ENCODE measurements at places on chromosomes 7 and 10. TPM values are rescaled to one million over a fixed set of nuclear protein-coding genes. Genes with fewer than 3 reads are reported as not detected.

Gene EGR2
- polyA plus RNA-seq = 5.4 TPM

Gene HPS1
- polyA plus RNA-seq = 76.5 TPM

Gene GPRIN2
- polyA plus RNA-seq = 25.1 TPM

Gene TCF7L2
- 16.2 TPM for polyA plus RNA-seq

Gene MYL10
- polyA plus RNA-seq = not detected

GRCh38 chr10:55233505-55233904 lies 432.5 kb upstream of the PCDH15 start:
- no peak for DNase-seq

DNA sequence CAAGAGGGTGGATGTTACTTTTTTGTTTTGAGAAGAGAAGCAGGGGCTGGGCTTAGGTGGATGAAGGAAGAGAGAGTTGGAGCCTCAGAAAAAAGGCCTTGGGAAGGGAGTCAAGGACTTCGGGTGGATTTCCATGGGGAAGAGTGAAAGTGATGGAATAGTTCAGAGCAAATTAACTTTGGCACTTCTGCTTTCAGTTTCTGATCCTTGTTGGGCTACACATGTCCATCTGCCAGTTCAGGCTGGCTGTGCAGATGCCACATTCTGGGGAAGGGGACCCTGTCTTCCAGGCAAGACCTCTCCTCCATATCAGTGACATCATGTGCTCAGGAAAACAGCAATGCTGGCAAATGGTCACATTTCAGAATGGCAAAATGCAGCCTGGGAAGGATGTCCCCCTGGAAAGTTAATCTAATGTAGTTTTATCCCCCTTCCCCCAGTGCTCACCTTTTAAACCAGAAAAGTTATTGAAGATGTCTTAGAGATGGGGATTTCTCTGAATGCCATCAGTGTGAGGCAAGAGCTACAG lies 86.0 kb downstream of the WDFY4 start:
- no peak for DNase-seq

DNA sequence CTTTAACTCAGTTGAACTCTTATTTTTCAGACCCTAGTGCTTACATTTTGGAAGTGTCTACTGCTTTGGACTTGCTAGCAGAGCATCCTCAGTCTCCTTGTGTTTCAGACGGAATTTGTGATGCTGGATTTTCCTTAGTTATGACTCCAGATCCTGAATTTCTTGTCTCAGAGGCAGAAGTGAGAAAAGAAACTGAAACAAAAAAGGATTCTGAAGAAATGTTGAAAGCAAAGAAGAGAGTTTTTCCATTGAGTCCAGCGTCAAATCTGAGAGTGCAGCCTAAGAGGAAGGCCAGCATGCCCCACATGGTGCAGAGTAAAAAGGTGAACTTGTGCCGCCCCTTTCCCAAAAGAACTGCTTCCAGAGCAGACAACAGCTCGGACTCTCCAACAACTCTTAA lies 46.1 kb downstream of the TASOR2 start:
- DNase-seq = no peak

DNA sequence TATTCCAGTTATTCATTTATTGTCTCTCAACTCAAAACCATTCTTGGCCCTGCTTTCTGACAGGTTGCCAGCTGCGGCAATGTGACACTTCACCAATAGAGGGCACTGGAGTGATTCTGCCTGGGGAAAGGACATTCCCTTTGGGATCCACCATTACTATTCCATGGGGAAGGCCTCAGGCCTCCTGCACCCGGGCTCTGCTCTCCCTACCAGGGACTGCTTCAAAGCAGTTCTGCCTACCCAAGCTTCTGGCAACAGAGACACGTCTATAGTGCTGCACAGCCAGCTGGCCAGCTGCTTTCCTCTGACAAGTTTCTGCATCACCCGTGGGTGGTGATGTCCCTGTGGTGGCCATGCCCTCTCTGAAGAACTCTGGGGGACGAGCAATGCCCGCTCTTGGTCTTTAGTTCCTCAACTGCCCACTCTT lies 163.8 kb downstream of the ELMO1 start:
- peak; percentile 27 for DNase-seq

DNA sequence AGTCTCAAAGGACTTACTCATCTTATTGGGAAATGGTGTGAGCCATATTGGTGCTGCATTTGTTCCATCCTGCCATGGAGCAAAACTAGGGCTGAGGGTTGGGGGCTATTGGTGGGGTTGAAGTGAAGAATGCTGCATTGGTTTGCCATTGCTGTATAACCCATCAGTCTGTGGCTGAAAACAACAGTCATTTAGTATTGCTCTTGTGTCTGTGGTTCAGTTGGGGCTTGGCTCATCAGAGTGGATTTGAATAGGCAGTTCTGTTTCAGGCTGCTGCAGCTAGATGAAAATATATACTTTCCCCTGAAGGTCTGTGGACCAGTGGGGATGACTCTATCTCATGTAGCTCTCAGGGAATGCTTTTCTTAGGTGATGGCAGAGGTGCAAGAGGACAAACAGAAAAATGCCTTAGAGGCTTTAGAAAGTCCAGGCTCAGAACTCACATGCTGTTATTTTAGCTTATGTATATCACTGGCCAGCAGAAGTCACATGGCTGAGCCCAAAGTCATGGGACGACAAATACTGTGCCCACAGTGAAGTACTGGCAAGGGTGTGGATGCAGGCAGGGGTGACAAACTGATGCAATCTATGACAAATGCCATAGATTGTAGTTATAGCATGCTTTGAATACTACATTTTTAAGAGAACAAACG lies 15.2 kb upstream of the EXOC6 start:
- no peak for DNase-seq

GRCh38 chr10:80713398-80713928 lies 175.8 kb downstream of the SH2D4B start:
- no peak for DNase-seq

GRCh38 chr10:126104767-126105166 lies 208.4 kb downstream of the FANK1 start:
- DNase-seq = no peak

DNA sequence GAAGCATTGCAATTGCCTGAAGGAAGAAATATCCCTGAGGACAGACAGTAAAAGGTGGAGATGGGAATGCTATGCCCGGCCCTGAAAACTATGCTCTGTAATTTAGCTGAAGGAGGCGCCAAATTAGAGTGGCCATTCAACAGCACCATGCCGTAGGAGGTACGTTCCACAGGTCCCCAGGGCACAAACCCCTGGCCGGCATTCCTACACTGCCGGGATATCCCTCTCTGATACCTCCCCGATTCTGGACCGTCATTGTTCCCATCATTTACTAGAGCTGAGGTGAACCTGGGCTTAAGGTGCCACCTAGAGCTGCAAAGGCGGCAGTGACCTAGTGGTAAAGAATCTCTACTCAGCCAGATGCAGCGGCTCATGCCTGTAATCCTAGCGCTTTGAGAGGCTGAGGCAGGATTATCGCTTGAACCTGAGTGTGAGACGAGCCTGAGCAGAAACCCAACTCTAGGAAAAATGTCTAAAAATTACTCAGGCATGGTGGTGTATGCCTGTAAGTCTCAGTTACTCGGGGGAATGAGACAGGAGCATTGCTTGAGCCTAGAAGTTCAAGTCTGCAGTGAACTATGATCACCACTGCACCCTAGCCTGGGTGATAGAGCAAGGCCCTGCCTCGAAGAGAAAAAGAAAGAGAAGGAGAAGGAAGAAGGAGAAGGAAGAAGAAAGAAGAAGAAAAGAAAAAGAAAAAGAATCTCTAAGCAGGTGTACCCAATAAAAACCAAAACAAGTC lies 53.0 kb upstream of the TNKS2 start:
- peak; percentile 24 for DNase-seq

DNA sequence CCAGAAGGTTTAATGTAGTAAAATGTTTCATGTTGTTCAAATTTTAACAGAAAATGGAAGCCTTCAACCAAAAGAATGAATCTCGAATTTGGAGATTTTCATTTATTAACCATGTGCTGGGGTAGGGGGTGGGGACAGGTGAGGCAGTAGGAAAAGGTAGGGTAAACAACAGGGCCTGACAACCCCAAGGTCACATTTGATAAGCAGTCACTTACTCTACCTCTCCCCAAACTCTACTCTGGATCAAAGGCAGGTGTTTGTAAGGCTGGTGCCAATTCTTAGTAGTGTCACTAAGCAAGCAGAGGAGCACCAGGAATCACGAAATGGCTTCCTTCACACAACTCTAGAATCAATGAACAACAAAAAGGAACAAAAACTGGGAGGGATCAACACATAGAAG lies 138.0 kb downstream of the ZFAND4 start:
- DNase-seq = no peak
